Glutamatergic neuron (in vitro differentiated cells): ENCODE measurements at places on chromosomes 12 and 14.

DNA sequence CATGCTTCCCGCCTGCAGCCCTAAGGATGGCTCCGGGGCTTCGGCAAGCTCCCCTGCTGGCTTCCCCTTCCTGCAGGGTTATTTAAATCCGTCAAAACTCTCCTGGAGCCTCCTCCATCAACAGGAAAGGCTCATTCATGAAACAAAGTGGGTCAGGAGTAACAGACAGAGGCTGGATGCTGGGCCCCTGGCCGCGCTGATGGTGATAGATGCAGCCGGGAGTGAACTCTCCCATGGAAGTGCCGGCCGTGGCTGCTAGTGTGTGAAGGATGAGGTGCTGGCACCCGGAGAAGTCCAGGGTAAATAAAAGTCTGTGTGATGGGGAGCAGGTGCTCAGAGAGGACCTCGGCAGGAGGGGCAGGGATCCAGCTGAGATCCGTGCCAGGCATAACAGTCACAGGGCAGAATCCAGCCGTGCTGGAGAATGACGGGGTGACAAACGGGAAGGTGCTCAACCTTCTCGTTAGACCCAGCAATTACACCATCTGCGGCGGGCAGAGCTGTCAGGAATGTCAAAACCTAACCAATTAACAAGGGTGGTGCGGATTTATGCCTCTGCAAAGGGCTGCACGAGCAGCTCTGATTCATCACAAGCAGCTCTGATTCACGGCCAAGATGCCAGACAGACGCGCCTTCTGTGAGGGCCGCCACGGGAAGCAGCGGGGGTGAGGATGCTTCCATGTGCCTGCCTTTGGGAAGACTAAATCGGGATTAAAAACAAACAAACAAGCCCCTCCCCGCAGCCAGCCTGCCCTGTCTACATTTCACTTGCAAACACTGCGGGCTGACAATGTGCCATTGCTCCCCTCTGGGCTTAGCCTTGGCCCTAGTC is 55.6 kb downstream of the SYNE3 start:
- DNase-seq: no peak

DNA sequence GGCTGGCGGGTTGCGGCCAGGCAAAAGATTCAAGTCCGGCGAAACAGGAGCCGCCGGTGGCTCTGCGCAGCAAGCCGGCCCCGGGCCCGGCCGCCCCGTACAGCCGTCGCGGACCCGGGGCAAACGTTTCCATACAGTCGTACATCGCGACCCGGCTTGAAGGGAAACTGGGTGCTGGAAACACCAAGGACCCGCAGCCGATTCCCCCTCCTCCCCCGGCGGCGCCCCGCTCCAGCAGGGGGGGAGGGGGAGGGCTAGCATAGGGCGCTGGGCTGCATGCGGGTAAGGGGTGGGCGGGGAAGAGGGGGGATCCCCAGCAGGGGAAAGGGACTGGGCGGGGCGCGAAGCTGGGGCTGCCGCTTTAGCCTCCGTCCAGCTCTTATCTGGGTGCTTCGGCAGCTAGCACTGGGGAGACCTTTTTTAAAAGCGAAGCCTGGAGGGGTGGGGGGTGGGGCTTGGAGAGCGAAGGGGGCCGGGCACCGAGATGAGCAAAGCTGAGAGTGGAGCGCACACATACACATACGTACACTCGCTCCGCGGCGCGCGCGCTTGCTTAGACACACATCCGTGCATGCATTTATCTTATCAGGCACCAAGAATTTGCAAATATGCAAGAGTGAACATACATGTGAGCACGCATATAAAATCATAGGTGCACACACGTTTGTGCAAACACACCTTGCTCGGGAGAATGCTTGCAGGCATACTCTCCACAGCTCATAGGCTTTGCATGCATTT is 11.9 kb downstream of the RARG start:
- peak; percentile 48 for DNase-seq

DNA sequence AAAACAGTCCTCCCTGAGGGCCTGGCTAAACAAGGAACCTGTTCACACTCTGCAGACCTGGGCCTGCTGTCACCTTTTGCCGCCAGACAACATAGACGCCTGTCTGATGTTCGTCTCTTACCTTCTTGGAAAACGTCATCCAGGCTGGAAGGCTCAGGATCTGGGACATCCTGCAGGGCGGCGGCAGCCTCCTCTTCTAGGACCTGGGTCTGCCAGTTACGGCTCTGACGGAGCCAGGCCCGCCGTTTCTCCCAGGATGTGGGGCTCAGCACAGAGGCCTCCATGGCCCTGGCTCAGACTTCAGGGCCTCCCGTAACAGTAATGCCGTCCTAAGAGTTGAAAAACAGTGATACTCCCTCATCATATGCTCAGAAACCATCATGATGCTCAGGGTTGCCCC is 10.3 kb downstream of the TESPA1 start:
- no peak for DNase-seq

- DNase-seq: no peak
Measured at GRCh38 chr14:83827383-83827782, 1702.6 kb upstream of the FLRT2 start.

- DNase-seq: no peak
Measured at GRCh38 chr12:96438330-96438729, 38.1 kb upstream of the CDK17 start.

DNA sequence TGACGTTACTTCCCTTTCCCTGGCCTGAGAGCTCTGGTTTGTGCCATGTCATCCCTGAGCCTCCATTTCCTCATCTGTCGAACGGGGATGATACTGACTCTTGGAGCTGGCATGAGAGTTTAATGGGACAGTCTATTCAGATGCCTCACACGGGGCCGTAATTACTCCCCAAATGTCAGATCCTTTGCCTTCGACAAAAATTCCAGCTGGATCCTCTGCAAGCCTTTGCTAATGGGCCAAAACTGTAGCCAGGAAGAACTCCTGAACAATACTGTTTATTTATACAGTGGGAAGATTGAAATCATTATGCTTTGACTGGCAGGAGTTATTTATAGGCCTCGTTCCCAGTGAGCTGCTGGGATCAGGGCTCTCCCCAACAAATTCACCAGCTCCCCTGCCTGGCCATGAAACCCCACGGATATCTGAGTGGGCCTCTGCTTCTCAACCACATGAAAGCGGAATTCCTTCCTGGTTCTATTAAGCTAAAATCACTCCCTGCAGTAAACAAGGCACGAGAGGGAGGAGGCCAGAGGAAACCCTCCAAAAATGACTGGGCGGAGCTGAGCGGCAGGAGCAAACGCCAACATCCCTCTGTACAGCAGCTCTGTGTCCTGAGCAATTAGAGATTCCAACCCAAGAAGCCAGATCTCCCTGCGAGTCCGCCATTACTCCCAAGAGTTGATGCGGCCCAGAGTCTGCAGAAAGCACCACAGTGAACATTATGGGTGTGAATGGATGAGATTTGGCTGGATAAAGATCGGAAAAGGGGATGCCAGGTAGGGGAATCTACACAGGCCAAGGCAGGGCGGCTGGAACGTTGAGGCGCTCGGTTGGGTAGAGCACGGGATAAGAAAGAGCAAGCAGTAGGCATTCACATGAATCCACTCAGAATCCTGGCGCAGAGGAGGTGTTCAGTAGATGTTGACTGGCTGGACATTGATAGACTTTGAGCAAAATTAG is 326.1 kb downstream of the BCL11B start:
- DNase-seq: no peak

DNA sequence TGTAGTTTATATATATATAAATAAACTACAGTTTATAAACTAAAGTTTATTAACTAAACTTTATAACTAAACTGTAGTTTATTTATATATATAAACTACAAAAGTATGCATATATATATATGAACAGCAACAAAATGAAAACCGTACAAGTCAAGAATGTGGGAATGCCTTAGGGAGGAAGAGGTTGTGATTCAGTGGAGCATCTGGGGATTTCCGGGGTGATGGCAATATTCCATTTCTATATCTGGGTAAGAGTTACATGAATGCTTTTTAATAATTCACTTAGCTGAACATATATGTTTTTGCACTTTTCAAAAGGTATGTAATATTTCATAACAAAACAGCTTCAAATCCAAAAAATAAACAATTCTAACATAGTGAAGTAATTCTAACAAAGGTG is 30.1 kb upstream of the CAND1 start:
- no peak for DNase-seq

DNA sequence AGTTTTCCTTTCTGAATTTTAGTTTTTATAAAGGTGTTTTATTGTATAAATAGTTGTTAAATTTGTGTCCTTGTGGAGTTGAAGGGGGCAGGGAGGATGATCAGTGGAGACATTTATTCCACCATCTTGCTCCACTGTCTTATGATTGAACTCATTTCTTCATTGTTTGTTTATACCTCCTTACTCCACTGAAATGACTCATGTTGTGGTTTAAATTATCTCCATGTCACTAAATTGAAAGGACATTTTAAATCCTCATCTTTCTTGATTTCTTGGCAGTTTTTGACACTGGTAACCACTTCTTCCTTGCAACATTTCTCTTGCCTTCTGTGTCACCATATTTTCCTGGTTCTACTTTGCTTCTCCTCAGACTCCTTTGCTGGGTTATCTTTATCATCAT is 23.6 kb upstream of the FERMT2 start:
- DNase-seq: no peak

DNA sequence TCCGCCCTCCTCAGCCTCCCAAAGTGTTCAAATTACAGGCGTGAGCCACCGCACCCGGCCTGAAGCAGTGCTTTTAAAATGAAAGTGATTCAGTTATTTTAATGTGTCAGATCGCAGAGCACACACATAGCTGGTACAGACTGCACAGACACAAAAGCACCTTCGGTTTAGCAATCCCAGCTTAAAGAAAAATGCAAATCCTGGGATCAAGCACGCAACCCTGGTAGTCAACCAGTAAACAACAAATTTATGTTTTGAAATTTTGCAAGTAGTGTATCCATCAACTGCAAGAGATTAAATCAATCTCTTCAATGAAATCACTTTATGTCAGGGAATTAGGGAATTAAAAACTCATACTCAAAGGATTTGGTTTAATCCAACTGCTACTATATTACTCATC is 28.4 kb downstream of the SLC38A1 start:
- DNase-seq: no peak

DNA sequence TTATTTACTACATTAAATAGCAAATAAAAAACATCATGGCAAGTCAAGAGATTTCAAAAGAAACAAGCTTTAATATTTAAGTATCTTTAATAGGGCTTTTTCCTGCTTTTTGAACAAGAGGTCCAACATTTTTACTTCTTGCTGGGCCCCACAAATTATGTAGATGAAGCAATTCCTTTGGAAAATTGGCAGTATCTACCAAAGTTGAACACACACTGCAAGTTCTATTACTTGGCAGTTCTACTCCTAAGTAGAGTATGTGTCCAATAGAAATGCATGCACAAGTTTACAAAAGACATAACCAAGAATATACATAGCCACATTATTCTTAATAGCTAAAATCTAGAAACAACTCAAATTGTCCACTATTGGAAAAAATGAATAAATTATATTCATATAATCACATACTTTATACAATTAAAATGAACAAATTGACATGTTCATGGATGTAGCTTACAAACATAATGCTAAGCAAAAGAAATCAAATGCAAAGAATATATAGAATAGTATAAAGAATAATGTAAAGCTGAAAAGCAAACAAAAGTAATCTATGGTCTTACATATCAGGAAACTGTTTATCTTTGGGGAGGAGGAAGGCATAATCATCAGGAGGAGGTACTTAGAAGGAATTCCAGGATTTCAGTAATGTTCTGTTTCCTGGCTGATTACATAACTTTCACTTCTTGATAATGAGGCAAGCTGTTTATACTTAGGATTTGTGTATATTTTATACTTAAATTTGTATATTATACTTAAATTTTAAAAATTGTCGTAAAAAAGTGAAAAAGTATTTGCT is 6.5 kb upstream of the TMBIM4 start:
- no peak for DNase-seq

DNA sequence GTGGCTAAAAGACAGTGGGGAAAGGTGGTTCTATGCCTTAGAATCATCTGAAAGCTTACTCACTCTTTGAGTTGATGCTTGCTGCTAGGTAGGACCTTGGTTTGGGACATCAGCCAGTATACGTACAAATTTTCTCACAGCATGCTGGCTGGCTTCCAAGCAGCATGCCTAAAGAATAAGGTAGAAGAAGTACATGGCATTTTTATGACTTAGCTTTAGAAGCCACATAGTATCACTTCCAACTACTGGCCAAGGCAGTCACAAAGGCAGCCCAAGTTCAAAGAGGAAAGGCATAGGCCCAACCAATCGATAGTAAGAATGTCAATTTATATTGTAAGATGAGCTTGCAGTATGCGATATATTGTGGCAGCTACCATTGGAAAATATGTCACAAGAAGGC is 284.2 kb upstream of the CAND1 start:
- DNase-seq: no peak

DNA sequence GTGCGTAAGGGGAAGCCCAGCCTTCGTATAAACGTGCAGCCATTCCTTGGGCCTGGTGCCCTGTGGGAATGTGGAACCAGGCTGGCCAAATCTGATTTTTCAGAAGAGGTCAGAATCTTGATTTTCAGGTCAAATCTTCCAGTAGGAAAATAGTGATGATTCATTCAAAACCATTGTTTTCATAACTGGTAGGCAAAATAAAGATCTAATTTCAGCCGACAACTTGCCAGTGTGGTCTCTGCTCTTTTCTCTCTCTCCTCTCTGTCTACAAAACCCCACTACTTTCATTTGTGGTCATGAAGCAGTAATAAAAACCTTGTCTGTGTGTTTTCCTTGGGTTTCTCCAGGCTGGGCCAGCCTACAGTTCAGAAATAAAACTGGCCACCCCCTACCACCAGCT is 135.1 kb downstream of the RBM19 start:
- no peak for DNase-seq

GRCh38 chr12:12483438-12483837 is 79.2 kb downstream of the DUSP16 start:
- DNase-seq: no peak

- DNase-seq: no peak
Measured at GRCh38 chr14:77844802-77845201, 44.9 kb downstream of the ADCK1 start.

DNA sequence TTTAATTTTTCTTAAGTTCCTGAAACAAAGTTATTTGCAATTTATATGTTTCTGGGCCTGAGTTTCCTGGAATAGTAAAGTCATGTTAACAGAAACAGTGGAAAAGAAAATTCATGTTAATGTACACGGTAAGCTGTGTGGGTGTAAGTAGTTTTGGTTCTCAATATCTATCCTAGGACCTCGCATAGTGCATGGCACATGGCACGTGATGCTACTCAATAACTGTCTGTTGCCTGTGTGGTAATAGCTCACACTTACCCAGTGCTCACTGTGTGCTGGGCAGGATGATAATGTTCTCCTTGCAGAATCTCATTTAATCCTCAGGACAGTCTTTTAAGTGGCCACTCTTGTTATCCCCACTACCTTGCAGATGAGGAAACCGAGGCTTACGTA is 100.7 kb downstream of the DUSP16 start:
- no peak for DNase-seq

DNA sequence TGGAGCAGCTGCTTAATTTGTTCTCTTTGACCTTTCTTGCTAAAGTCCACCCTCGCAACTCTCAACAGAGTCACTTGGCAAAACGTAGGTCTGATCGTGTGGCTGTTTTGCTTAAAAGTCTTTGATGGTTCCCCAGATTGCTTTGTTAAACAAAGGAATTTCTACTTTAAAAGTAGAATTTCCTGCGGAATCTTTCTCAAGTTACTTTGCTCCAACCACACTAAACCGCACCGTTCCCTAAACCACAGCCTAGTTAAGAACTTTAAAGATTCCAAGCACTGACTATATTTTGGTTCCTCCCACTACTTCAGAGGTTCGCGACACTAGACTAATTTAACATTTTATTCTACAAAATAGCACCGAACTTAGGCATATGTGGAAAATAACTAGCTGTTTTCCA is 114.8 kb upstream of the FGD4 start:
- no peak for DNase-seq

- no peak for DNase-seq
Measured at GRCh38 chr12:79294590-79294989, 396.2 kb downstream of the PAWR start.

- no peak for DNase-seq
Measured at GRCh38 chr12:53463802-53464560, 12.1 kb downstream of the PCBP2 start.
